ENCODE measurements at places on chromosomes 16 and 17.

- DNase-seq, result no peak
Observed at GRCh38 chr17:61718022-61718421, 127.0 kb upstream of the NACA2 start.

- DNase-seq, result peak; percentile 19
Observed at GRCh38 chr17:77606865-77607210, 351.7 kb upstream of the TNRC6C start.

DNA sequence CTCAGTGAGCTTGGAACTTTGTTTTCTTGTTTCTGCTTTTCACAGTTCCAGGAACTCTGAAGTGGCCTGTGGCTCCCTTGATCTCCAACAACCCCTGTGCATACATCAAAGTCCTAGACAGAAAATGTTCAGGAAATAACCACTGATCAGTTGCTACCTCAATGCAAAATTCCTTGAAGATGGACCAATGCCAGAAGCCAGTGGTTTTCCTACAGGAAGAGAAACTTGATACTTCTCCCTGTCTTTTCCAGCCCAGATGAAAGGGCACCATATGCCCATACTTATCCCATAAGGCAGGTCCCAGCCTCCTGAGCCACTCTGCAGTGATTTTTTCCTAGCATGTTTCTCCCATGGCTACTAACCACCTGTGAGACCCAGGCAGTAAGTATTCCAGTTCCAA lies 12.3 kb upstream of the CDRT4 start:
- DNase-seq, result no peak

GRCh38 chr16:24423312-24423711 lies 116.1 kb upstream of the RBBP6 start:
- no peak for DNase-seq

- peak; percentile 23 for DNase-seq
Observed at GRCh38 chr16:74896389-74897370, 88.2 kb downstream of the WDR59 start.

- DNase-seq, result no peak
Observed at GRCh38 chr17:60941028-60941427, 263.4 kb downstream of the BCAS3 start.

DNA sequence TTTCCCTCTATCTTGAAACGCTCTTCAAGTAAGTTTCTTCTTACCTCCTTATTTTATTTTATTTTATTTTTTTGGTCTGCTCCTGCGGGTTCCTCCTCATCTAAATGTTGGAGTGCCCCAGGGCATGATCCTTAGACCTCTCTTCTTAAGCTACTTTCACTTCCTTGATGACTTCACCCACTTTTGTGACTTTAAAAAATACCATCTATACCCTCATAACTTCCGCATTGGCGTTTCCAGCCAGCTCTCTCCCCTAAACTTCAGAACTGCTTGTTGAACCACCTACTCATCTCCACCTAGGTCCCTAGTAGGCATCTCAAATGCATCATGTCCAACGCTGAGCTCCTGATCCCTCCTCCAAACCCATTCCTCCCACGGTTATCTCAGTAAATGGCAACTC lies 51.4 kb upstream of the NFAT5 start:
- DNase-seq, result peak; percentile 81

DNA sequence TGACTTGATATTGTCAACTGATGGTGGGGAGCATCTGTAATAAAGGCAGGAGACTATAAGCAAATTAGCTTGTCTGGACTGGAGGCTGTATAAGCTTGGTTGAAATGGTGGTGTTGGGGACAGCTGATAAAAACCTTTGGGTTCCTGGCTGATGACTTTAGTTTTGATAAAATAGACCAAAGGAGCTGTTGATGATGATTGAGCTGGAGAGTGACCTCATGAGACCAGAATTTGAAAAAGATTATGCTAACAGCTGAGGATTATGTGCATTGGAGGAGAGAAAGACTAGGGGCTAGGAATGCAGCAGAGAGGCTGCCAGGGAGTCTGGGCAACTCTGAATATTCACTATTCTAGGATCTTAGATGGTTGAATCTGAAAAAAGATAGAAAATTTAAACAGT lies 8.7 kb upstream of the CDC27 start:
- no peak for DNase-seq

- no peak for DNase-seq
Observed at GRCh38 chr17:152860-153420, 15.6 kb downstream of the SCGB1C2 start.

DNA sequence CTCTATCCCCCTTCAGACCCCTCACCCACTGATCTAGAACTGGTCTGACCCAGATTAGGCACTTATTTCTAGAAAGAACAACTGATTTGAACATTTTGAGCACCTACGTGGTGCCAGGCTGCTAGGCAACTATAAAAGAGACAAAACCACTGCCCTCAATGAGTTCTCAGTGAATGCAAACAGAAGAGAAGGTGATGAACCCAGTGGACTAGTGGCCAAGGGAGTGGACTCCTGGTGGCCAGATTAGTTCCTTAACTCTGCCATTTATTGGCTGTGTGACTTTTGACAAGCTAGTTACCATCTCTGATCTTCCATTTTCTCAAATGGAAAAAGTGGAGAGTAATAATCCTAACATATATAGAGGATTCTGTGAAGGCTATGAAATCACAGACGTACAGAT lies 259.1 kb upstream of the SALL1 start:
- DNase-seq, result no peak

GRCh38 chr17:9380361-9380760 lies 195.3 kb downstream of the STX8 start:
- DNase-seq, result peak; percentile 29

GRCh38 chr16:88503374-88503770 lies 50.3 kb downstream of the ZFPM1 start:
- DNase-seq, result no peak

- peak; percentile 44 for DNase-seq
Observed at GRCh38 chr16:56298948-56299596, 107.8 kb downstream of the GNAO1 start.

- DNase-seq, result no peak
Observed at GRCh38 chr16:89697161-89697615, 4.3 kb downstream of the SPATA2L start.

- DNase-seq, result no peak
Observed at GRCh38 chr16:1972490-1972877, 631 bp downstream of the TBL3 start.

- no peak for DNase-seq
Observed at GRCh38 chr17:81911969-81912368, 770 bp upstream of the PCYT2 start.

DNA sequence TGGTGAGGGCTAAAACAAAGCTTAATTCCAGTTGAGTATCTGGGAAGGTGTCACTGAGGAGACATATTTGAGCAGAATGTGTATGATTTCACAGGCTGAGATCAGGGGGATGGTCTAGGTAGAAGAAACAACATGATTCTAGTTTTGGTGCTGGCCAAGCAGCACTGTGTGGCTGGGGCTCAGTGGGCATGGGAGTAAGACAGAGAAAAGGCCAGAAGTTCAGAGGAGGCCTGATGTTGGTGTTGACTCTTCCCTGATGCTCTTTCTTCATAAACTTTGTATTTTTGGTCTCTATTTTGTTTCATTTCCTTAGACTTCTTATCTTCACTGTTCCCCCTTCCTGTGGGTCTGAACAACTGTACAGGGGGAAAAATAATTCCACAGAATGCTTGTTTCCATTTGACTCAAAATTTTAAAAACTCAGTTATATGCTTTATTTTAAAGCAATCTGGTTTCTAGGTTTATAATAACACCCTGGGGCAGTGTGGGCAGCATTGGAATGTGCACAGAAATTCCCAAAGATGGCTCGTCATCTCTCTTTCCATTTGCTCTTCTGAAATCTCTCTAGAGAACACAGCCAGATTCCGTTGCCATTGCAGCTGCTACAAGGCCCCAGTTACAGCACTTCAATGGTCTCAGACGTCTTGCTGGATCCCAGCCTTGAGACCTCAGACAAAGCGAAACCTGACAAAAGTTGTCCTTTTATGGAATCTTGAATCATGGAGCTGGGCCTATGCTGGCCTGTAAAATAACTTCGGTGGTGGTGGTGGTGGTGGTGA lies 68.3 kb downstream of the SNX11 start:
- no peak for DNase-seq

- DNase-seq, result no peak
Observed at GRCh38 chr16:78441298-78441697, 341.8 kb downstream of the WWOX start.

DNA sequence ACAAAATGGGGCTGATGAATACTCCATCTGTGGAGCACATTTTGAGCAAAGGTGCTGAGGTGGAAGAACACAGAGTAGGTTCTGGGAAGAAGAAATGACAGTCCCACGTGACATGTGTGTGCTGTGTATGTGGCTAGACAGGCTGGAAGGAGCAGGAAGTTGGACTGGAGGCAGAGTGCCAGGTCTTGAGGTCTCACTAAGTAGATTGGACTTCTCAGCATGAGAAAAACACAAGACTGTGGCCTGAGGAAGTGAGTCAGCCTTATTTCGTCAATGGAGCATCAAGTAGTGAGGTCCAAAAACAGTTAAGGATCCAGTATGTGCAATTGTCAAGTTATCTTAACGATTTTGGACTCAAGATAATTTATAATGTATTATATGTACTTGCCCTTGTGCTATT lies 736.5 kb downstream of the KCNJ2 start:
- no peak for DNase-seq

DNA sequence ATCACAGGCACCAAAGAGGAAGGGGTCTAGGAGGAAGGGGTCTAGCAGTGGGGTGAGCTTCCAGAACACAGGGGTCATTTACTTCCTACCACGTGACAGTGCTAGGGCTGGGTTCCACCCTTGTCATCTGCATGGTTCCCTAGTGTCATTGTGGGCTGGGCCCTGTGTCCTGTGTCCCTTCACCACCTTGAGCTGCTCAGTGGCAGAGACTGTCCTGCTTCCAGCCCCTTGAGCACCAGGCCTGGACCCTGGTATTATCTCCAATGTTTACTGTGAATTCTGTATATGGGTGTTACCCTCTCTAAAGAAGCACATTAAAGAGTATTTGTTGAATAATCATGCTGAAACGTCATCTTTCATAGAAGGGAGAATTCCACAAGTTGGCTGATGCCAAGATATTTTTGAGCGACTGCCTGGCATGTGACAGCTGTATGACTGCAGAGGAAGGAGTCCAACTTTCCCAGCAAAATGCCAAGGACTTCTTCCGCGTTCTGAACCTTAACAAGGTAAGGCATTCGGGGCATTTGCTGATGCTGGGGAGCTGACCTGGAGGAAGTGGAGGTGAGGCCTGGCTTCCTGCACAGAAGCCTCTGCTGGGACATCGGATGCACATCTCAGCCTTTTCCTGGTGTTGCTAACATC lies 5.5 kb downstream of the NARF start:
- DNase-seq, result no peak

- no peak for DNase-seq
Observed at GRCh38 chr17:57539529-57540301, 205.4 kb downstream of the CCDC182 start.

DNA sequence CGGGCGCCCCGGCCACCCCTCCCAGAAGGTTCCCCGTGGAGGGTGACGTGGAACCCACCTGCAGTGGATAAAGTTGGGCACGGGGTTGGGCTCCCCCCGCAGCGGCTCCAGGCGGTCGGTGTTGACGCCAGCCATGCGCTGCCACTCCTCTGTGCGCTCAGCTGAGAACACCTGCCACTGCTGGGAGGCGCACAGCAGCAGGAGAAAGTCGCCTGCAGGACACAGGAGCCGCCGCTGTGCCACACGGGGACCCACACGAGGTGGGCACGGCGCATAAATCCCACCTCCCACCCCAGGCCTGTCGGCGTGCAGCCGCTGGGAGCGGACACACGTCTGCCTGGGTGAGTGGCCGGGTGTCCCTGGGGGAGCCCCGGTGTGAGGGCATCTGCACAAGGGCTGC lies 20.7 kb downstream of the CTU2 start:
- no peak for DNase-seq

DNA sequence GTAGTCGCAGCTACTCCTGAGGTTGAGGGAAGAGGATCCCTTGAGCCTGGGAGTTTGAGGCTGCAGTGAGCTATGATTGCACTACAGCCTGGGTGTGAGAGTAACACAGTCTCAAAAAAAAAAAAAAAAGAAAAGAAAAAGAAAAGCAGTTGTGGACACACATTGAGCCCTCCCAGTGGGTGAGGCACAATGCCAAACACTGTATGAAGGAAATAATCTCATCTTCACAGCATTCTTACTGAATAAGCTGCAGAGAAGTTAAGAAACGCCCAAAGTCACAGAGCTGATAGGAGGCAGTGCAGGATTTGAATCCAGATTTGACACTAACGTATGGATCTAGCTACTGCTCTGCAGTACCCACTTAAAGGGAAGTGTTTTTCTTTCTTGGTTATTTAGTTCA lies 5.9 kb upstream of the LYZL6 start:
- no peak for DNase-seq

DNA sequence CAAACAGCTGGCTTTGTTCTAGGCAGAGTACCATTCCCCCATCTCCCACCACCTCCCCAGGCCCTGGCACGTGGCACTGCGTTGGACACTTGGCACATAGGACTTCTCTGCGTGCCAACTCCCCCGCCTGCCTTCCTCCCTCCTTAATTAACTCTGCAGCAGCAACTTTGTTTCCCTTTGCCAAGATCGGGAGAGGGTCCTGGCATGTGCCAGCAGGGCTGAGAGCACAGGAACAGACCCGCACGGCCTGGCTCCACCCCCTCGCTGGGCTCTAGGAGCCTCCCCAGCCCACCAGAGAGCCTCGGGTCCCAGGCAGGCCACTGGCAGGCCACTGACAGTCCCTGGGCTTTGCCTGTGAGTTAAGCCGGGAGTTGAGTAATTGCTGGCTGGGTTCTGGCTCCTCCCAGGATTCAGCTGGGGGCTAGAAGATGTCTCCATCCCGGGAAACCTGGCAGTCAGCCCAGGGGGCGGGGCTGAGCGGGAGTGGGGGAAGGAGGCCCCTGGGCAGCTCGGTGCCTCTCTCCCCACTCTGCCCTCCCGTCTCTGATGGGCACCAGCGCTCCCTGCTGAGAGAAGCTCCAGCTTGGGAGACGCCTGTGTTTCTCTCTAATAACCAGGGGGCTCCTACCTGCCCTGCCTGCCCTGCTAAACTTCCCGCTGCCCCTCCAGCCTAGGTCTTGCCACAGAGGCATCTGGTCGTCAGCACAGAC lies 224.0 kb upstream of the TNRC6C start:
- DNase-seq, result no peak

DNA sequence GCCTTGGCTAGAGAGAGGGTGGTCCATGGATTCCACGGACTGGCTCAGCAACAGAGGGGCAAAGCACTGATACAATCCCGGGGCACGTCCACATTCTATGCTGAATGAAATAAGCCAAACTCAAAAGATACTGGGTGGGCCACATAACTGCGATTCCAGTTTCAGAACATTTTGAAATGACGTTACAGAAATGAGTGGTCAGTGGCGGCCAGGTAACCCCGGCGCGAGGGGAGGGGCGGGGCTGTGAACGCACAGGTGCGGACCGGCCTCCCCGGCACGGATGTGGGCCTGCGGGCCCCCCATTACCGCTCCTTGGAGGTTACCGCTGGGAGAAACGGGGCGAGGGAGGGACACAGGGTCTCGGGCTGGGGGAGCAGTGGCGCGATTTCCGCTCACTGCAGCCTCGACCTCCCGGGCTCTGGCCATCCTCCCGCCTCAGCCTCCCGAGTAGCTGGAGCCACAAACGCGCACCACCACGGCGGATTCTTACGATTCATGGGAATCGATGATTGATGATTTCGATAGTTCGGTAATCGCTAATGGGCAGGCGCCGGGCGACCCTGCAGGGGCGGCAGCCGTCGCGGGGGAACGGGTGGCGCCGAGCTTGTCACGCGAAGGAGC lies 559 bp downstream of the MVD start:
- no peak for DNase-seq

- DNase-seq, result no peak
Observed at GRCh38 chr16:51180719-51181502, 29.8 kb upstream of the SALL1 start.

Measured in inflammatory macrophage (primary cell).